ENCODE measurements at places on chromosomes 12 and 14. TPM values are rescaled to one million over a fixed set of nuclear protein-coding genes. Genes with fewer than 3 reads are reported as not detected.

Gene MYH6
- 1.6 TPM for total RNA-seq

Gene CTSG
- total RNA-seq, result not detected

Gene SERPINA10
- total RNA-seq, result not detected

Gene OTX2
- not detected for total RNA-seq

Gene DDX51
- 16.1 TPM for total RNA-seq

Gene SLC39A2
- total RNA-seq, result not detected
